Frontal cortex (tissue), 4 donors: ENCODE measurements at places on chromosomes 12 and 14.

GRCh38 chr14:99728231-99728920, 44.3 kb downstream of the CYP46A1 start:
- no peak for DNase-seq

DNA sequence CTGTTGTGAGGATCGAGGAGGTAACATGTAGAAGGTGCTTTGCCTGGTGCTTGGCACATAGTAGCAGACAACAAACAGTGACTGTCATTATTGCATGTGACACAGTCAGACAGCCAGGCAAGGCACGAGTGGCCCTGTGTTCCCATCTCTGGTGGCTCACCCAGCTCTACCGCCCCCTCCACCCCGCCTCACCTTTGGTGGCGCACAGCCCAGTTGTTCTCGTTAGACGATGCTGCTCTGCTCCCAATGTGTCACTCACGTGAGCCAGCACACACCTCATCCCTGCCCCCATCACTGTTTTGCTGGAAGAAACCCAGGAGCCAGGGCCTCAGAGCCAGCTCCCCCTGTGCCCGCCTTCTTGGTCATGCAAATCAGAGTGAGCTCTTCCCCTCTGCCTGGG, 113.3 kb downstream of the CALM1 start:
- DNase-seq = no peak

- no peak for DNase-seq
Measured at GRCh38 chr14:84421621-84422020, 1108.3 kb upstream of the FLRT2 start.

- DNase-seq = no peak
Measured at GRCh38 chr12:26121323-26122060, 3.3 kb downstream of the BHLHE41 start.

DNA sequence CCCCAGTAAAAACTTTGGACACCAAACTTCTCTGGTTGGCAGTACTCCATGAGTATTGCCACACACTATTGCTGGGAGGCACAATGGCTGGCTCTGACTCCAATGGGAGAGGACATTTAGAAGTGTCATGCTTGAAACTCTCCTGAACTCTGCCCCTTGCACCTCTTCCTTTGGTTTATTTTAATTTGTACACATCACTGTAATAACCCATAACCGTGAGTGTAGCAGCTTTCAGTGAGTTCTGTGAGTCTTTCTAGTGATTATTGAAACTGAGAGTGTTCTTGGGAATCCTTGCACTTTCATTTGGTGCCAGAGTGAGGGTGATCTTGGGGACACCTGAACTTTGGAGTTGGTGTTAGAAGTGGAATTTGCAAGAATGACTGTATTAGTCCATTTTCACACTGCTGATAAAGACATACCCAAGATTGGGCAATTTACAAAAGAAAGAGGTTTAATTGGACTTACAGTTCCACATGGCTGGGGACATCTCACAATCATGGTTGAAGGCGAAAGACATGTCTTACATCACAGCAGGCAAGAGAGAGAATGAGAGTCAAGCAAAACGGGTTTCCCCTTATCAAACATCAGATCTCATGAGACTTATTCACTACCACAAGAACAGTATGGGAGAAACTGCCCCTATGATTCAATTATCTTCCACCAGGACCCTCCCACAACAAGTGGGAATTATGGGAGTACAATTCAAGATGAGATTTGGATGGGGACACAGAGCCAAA, 41.3 kb upstream of the CEP83 start:
- DNase-seq = no peak

- DNase-seq = no peak
Measured at GRCh38 chr12:123914726-123915333, 57.8 kb downstream of the CCDC92 start.

- DNase-seq = no peak
Measured at GRCh38 chr12:52573306-52573705, 337 bp downstream of the KRT74 start.

DNA sequence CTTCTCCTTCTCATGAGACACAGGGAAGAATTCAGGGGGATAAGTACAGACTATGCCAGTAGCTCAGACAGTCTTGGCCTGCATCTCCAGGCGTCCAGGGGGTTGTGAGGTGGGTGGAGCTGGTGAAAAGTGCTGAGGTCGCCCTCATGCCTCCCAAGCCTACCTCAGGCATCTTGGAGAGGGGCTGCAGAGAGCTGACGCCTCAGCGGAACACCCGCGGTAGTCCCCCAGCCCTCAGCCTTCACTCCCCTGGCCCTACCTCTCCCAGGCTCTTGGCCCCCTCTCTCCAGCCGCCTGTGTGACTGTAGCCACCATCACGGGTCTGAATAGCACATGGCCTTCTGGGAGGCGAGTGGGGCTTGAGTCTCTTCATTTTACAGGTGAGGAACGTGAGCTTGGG, 59.8 kb upstream of the DLK1 start:
- DNase-seq = no peak

- no peak for DNase-seq
Measured at GRCh38 chr12:130080205-130080604, 82.1 kb upstream of the FZD10 start.

DNA sequence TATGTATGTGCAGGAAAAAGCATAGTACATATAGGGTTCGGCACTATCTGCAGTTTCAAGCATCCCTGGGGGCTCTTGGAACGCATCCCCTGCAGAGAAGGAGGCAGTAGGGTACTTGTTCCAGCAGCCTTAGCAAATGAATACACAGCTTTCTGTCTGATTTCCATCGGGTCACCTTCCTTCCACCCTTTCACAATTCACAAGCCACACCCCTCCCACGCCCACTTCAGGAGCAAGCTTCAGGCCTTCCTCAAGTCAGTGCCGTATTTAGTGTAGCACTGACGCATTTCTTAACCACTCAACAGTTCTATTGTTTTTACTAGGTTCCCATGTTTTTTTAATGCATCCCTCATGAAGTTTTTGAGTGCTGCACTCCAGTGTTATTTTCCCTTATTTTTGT, 64.2 kb downstream of the CLMN start:
- no peak for DNase-seq

- peak; percentile 44 for DNase-seq
Measured at GRCh38 chr14:74324931-74325361, 22.2 kb upstream of the ABCD4 start.

GRCh38 chr12:132503618-132504204, 13.8 kb downstream of the FBRSL1 start:
- DNase-seq = no peak

GRCh38 chr14:71362920-71363584, 455.8 kb downstream of the PCNX1 start:
- DNase-seq = no peak

DNA sequence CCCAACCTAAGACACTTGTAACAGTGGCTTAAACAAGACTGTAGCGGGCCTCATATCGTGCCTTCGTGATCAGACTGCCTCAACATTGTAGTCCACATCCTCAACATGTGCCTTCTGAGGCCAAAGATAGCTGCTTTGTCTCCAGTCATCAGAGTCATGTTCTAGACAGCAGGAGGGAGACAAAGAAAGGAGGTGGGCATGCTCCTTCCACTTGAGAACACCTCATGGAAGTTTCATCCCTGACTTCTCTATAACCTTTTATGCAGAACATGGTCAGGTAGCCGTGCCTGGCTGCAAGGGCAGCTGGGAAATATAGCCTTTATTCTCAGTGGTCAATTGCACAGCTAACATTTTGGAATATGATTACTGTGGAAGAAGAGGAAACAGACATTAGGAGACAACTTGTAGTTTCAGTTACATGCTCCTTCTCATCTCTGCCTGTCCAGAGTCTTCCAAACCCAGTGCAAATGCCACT, 25.3 kb upstream of the DHRS2 start:
- DNase-seq = no peak

GRCh38 chr12:116346741-116347140, 69.2 kb upstream of the MED13L start:
- DNase-seq = no peak

DNA sequence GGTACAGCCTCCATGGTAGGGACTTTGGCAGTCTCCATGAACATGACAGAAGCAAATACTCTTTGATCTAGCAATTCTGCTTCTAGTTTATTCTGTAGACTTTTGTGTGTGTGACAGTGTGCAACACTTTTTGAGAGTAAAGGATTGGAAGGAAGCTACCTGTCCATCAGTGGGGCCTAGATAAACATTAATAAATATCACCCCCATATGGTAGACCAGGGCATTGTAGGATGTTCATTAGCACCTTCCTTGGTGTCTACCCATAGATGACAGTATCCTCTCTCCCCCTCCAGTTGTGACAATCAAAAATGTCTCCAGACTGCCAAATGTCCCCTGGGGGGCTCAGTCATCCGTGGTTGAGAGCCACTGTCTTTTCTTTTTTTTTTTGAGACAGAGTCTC, 10.8 kb downstream of the SNRNP35 start:
- DNase-seq = no peak

DNA sequence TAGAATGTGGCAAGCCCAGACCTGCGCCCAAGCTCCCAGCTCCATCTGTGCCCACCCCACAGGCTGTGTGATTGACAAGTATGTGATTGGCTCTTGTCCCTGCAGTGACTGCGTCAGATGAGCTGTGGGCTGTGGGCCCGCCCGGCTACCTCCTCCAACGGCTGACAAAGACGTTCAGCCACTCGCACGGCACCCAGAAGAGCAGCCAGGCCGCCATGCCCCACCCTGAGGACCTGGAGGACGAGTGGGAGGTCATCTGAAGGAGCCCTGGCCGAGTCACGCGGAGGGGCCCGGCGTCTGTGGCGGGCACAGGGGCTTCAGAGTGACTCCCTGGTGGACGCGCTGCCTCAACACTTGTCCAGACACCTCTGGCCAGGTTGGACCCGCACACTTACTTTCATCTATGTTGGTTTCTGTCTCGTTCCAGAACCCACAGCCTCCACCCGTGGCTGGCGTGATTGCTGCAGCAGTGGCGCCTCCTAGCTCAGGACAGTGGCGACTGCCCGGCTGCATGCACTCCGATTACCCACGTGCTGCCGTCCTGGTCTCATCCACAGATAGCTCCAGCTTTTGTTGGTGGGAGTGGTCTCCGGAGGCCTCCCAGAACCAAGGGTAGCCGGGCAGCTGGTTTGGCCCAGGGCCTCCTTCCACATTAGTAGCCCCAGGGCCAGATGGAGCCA, 11.4 kb downstream of the ANKRD9 start:
- DNase-seq = peak; percentile 34

- DNase-seq = no peak
Measured at GRCh38 chr12:24898185-24898584, 50.7 kb downstream of the BCAT1 start.

GRCh38 chr12:4555804-4556203, 6.2 kb upstream of the DYRK4 start:
- DNase-seq = no peak

- DNase-seq = no peak
Measured at GRCh38 chr12:127780881-127781280, 486.1 kb upstream of the TMEM132C start.

GRCh38 chr12:124744273-124744640, 119.4 kb downstream of the SCARB1 start:
- DNase-seq = no peak

GRCh38 chr14:85178864-85179263, 351.1 kb upstream of the FLRT2 start:
- DNase-seq = no peak

DNA sequence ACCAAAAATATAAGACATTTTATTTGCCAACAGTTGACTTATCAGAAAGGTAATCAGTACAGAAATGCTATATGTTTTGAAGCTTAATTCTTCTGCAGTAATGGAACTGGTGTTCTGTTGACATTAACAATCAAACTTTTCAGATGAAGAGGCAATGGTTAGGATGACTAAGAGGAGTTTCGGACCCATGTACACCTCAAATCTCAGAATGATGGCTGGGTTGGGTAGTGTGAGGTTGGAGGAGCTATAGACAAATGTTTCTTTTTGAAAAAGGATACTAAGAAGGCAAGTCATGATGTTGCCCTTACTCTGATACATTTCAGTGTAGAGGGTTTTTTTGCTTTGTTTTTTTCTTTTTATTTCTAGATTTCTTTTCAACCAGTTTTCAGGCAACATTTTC, 66.9 kb downstream of the KNTC1 start:
- no peak for DNase-seq

GRCh38 chr14:74510223-74510931, 16.8 kb downstream of the ISCA2 start:
- no peak for DNase-seq

DNA sequence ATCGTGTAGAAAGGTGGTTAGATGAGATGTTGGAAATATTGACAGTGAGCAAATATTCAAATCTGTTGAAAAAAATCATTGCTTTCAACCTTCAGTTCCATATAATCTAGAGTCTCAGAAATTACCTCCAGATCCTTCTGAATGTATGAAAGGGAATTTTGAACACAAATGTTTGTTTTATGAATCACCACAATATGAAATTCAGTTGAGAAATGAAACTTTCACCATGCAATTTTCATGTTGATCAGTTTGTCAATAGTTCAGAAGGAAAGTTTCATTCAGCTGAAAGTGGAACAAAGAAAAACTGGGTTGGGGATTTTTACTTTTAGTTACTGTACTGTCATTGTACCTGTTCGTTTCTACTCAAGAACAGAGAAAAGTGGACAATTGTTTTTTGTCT, 953.6 kb downstream of the SLC6A15 start:
- DNase-seq = no peak

DNA sequence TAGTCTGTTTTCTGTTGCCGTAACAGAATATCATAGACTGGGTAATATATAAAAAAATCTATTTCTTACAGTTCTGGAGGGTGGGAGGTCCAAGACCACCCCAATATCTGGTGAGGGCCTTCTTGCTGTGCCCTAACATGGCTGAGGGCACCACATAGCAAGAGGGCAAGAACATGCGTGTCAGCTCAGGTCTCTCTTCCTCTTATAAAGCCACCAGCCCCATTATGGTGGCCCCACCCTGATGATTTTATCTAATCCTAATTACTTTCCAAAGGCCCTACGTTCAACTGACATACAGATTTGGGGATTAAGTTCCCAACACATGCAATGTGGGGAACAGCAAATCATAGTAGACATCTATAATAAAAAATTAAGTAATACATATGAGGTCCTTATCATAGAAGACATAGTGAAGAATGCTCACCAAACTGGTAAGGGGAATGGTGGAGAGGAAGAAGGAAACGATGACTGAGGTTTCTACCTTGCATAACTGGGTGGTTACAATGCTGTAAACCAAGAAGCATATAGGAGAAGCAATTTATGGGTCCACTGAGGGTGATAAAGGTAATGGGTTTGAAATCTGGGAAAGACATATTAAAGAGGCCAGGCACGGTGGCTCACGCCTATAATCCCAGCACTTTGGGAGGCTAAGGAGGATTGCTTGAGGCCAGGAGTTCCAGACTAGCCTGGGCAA, 27.0 kb downstream of the BTBD7 start:
- DNase-seq = no peak

DNA sequence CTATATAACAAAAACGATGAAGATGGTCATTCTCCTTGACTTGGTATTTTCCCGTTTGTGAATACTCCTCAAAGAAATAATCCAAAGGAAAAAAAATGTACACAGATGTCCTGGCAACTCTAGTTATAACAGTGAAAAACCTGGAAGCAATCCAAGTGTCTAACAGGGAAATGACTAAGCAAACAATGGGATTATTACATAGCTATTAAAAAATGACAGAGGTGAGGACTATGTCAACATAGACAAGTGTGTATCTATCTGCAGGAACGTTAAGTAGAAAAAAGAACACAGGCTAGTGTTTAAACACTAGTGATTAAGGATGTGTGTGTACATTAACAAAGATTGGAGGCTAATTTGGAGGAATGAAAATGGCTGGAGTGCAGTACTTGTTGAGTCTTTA, 5.9 kb upstream of the APOLD1 start:
- DNase-seq = no peak
